ENCODE measurements at places on chromosomes 1 and 21.

GRCh38 chr1:229871078-229871676, 195.9 kb upstream of the GALNT2 start:
- no peak for DNase-seq

DNA sequence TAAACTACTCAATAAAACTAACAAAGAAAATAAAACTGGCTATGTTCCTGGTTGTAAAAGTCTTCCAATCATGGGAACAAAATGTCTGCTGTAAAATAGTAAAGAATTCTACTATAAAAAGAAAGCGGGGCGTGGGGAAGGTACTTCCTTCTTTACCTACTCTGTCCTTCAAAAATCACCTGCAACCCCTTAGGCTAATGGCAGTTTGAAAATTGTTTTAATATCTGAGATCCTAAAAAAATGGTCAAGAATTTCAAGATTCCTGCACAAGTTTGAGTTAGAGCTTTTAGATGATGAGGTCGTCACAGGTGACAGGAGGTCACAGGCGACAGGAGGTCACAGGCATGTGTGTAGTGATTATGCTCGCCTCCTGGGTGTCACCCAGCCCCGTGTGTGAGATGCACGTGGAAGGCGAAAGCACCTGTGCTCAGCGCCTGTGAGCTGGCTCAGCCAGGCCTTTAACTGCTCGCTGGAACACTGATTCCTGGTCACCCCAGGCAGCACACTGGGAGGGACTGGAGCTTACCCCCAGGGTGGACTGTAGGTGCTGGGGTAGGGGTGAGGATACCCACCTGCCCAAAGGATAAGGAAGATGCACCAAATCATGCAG, 18.6 kb upstream of the TMPRSS2 start:
- no peak for DNase-seq

DNA sequence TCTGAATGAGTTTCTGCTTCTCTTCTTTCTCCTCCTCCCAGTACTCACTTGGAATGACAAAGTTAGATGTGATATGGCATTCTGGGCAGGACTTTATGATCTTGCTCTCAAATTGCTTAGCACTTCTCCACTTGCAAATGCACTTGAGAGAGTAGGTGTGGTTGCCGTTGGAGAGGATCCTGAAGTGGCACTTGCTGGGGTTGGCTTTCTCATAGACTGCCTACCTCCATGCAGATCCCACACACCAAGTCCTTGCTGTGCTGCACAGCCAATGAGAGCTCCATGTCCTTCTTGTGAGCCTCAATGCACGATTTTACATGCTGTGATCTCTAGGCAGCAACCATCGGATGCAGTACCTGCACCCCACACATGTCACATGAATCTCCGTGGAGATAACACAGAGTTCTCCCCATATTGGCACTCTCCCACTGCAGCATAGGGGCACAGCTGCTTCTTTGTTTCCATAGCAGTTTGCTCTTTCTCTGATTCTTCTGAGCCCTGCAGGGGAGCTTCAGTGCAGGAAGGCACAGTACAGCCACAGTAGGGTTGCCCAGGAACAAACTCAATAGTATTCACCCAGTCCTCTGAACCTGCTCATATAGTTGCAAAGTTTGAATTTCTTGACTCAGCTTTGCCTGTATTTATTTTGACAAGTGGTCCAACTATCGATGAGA, 45.2 kb downstream of the ZNF691 start:
- no peak for DNase-seq

DNA sequence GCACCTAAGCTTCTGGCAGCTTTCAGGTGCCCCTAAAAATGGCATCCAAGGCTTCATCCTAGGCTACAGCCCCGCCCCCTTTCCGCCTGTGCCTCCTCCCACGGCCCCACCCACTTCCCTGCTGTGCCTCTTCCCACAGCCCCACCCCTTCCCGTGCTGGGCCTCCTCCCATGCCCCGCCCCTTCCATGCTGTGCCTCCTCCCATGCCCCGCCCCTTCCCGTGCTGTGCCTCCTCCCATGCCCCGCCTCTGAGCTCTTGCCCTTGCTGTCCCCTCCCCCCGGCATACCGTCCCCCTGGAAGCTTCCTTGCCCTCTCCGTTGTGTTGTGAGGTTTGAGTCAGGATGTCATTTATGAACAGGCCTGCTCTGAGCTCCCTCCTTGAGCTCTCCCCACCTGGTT, 228.5 kb upstream of the AJAP1 start:
- DNase-seq: peak; percentile 0

GRCh38 chr1:108511764-108512163, 48.1 kb upstream of the EEIG2 start:
- DNase-seq: no peak

- no peak for DNase-seq
Observed at GRCh38 chr21:43783098-43783700, 6.2 kb upstream of the RRP1 start.

DNA sequence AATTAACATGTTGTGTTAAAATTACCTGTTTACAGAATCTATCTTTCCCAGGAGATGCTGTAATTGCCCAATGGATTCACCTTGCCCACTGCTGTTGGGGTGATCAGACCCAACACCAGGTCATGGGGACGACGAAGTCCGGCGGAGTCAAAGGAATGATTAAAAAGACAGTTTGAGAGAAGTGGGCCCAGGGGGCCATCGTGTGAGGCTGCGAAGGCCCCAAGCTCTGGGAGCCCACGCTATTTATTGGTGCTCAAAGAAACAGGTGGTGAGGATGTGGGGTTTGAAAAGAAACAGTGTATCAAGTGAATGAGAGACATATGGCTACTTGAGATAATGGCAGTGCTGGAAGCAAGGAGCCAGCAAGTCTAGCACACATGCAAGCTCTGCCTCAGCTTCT, 16.3 kb upstream of the L1TD1 start:
- DNase-seq: no peak

DNA sequence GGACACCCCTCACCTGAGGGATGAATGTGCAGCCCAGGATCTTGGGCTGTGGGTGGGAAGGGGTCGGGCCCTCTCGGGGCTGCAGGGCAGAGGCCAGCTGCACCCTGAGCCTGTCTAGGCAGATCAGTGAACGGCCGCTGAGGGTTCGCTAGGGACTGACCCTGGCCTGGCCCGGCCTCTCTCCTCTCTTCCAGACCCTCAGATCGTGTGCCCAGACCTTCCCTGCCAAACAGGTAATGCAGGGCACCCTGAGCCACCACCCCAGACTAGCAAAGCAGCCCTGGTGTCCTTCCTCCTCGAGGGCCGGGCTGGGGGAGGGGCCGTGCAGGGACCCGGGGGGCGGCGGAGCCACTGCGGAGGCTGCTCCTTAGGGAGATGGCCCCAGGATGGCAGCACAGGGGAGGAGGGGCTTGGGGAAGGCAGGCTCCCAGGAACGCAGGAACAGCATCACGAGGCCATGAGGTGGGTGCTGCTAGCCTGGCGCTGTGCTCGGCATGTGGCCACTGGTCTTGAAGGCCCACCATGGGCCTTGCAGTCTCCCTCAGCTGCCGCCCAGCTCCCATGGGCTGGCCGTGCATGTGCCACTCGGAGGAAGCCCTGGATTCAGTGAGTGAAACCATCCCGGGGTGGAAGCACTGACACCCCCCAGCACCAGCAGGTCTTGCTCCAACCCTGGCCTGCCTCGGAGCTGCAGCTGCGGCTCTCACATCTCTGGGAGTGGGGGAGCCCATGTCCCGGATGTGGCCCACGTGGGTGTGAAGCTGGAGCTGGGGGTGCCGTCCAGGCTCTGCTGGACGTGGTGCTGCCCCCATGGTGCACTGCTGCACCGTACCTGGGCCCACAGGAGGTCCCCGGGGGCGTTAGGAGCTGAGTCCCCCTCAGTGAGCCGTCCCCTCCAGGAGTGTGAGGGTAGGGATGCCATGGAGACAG, 28.7 kb downstream of the COL6A2 start:
- DNase-seq: no peak

DNA sequence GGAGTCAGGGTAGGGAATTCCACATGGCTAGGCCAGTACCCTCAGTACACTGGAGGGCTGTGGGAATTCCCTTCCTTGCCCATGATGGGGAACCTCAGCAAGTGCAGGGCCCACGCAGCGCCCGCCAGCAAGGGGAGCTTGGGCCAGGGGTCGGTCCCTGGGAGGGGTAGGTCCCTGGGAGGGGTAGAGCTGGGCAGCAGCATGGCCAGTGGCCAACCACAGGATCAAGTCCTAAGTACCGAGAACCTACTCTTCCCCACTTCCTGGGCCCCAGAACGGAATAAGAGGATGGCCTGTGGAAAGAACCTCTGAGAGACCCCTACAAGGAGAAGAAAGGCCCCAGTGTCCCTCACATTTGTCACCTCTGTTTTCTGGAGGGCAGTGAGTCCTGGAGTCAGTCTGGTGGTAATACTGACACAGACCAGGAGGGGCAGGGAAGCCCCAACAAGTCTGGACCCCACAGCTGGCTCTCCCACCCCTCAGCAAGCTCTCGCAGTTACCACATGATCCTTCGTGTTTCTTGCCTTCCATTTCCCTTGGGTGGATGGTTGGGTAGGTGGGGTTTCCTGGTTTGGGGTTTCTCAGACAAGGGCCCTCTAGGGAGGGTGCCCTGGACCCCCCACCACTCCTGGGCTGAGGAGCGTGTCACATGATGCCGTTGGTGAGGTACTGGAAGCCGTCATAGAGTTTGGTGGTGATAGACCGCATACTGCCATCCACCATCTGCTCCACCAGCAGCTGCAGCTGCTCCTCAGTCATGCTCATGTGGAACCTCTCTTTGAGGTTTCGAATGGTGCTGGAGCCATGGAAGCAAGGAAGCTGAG, 10.3 kb downstream of the ZNF687 start:
- DNase-seq: no peak

DNA sequence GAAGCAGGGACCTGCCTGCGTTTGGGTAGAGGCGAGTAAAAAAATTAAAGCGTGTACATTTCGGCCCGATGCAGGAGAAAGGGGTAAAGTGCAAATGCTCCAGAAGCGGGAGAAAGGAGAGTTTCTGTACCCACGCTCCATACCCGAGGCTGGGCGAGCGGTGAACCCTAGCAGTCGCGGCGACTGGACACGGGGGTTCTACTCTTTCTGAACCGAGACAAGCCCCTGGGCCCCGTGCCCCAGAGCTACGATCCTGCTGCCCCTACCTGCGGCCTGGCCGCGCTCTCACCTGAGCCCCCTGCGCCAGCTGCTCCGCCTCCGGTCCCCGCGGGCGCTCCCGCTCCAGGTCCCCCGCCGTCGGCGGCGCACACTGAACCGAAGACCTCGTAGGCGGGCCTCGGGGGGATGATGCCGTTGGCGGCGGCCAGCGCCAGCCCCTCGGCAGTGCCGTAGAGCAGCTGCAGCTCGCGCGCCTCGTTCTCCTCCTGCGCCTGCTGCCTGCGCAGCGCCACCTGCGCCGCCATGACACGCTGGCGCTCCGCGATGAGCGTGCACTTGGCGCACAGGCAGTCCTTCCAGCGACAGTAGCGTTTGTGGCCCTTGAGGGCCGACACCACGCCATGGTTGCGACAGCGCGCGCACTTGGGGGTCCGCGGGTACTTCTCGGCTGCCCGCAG, 2.4 kb downstream of the DMRTA2 start:
- no peak for DNase-seq

DNA sequence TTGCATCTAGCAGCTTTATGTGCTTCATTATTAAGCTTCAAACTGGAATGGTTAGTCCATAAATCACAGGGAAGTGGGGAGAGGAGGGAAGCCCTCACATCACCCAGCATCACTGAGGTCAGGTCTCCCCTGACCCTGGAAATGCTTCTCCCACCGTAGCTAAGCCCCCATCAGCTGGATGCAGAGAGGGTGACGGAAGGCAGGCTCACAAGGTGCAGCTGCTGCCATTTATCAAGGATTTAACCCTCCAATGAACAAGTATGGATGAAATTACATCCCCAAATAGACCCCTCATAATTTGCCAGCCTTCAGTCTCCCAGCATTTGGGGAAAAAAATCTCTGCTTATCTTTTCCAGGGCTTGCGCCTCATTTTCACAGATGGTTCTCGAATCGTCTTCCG, 60.8 kb downstream of the PGM1 start:
- DNase-seq: no peak

DNA sequence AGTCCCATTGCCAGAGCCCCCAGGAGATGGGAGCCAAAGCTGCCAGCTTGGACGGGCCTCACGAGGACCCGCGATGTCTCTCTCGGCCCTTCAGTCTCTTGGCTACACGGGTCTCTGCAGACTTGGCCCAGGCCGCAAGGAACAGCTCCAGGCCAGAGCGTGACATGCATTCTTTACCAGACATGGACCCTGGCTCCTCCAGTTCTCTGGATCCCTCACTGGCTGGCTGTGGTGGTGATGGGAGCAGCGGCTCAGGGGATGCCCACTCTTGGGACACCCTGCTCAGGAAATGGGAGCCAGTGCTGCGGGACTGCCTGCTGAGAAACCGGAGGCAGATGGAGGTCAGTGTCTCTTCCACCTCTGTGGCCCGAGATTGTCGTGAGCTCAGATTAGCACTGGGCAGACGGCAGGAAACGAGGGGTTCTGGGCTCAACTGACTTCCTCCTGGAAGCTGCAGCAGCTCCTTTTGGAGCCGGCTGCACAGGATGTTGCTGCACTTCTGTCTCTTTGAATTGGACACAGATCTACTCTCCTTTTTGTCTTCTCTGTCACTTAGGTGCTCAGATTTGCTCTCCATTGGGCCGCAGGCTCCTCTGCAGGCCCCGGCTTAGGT, 68.0 kb downstream of the DISC1 start:
- no peak for DNase-seq

Data from stimulated activated CD4-positive, alpha-beta T cell treated with anti-CD3 and anti-CD28 coated beads, Interleukin-4, amount 100 ng/mL, for 48 hours (primary cell).